ENCODE measurements at places on chromosomes 6 and 20. TPM values are rescaled to one million over a fixed set of nuclear protein-coding genes. Genes with fewer than 3 reads are reported as not detected.

DNA sequence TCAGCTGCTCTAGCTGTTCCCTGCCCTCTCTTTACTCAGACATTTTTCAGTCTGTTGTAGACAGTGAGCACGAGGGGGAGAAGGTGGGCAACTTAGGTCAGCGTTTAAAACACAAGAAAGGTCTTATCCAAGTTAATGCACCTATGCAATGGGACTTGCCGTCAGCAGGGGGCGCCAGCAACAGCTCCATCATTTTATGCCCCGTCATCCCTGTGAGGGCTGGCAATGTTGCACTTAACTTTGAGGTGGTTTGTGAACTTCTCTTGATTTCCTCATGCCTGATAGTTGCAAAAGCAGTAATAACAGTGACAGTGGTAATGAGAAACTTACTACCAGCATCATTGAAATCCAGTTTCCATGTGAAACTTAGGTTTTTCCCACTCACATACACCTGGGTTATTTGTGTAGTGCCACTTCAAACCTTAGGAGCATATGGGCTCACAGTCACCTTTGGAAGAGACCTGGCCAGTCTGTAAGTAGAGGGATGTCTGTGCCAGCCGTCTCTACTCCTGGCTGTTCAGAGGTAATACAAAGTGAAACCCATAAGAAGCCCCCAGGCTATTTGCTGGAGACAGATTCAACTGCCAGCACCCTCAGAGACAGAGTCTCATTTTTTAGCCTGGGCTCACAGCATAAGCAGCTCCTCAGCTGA, 44.9 kb upstream of the ID1 start:
- H3K27me3 ChIP-seq, result no peaks in the 10 kb centered on the region
- H3K4me3 ChIP-seq, result no peak overlapping the region
- H3K36me3 ChIP-seq, result peaks cover 19% of the 10 kb centered on the region
- peak overlapping the region; percentile 94 for H3K27ac ChIP-seq
- peak; percentile 80 for DNase-seq
- peaks cover 20% of the 10 kb centered on the region for H3K4me1 ChIP-seq

- H3K4me3 ChIP-seq, result no peak overlapping the region
- no peaks in the 10 kb centered on the region for H3K27me3 ChIP-seq
- peak overlapping the region; percentile 85 for H3K27ac ChIP-seq
- no peaks in the 10 kb centered on the region for H3K36me3 ChIP-seq
- peaks cover 85% of the 10 kb centered on the region for H3K4me1 ChIP-seq
Observed at GRCh38 chr6:108712946-108713345, 135.3 kb upstream of the ARMC2 start.

DNA sequence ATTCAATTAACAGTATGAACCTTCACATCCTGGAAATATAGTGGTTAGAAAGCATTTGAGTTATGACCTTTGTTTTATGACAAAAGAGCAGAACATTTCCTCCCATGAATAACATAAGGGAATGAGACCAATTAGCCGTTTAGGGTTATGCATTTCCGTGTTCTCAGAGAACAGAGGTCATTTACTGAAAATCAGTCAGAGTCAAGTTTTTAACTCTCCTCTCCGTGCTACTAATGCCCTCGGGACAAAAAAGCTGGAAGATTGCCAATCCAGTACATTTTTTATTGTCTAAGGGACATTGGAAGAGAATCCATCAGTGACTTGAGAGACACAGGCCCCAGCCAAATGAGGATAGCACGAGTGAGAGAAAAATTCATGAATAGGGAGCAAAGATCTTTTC, 632.7 kb downstream of the RFPL4B start:
- peaks cover 8% of the 10 kb centered on the region for H3K36me3 ChIP-seq
- H3K27ac ChIP-seq, result peak overlapping the region; percentile 11
- no peak for DNase-seq
- peaks cover 24% of the 10 kb centered on the region for H3K4me1 ChIP-seq
- no peak overlapping the region for H3K4me3 ChIP-seq

GRCh38 chr6:75601304-75602245, at the start of gene SENP6:
SENP6 (plus strand) TSS chr6:75601880; CDS start chr6:75602525, 645 bp downstream.
- H3K27ac ChIP-seq, result peak within 1 kb of the TSS; percentile 100
- DNase-seq, result peak; percentile 55
- peaks cover 10% of the 10 kb centered on the region for H3K36me3 ChIP-seq
- H3K27me3 ChIP-seq, result no peaks in the 10 kb centered on the region
- peak within 1 kb of the TSS; percentile 97 for H3K4me3 ChIP-seq

DNA sequence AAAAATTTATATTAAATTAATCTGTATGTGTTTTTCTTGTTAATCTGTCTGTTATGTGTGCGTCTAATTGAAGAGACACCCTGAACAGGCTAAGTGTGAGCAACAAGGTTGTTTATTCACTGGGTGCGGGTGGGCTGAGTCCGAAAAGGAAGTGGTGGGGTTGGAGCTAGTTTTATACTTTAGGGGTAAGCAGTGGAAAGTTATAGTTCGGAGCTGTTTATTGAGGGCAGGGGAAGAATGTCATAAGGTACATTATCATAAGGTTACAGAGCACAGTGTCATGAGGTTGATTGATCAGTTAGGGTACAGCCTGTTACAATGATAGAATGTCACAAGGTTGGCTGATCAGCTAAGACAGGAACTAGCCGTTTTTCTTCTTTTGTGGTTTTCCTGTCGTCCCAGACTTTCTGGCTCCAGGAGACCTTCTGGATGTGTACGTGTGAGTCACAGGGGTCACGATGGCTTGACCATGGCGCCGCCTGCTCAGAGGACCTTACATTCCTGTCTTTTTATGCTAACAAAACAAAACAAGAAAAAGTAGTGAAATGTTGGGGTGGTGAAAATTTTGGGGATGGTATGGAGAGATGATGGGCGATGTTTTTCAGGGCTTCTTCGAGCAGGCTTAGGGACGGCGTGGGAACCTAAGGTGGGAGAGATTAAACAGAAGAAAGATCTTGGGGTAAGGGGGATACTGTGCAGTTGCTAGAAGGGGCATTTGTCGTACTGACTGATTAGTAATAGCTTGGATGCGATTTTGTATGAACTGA, 754.0 kb upstream of the ADGRB3 start:
- no peaks in the 10 kb centered on the region for H3K36me3 ChIP-seq
- DNase-seq, result no peak
- H3K27ac ChIP-seq, result no peak overlapping the region
- no peaks in the 10 kb centered on the region for H3K4me1 ChIP-seq

The RFX6 gene
- total RNA-seq, result 3.8 TPM

The SLC22A23 gene
- total RNA-seq, result 24.3 TPM

The THBD gene
- total RNA-seq, result 0.82 TPM
